ENCODE measurements at places on chromosomes 6 and 20.

- DNase-seq, result no peak
Observed at GRCh38 chr6:19502301-19502700, 334.9 kb upstream of the ID4 start.

DNA sequence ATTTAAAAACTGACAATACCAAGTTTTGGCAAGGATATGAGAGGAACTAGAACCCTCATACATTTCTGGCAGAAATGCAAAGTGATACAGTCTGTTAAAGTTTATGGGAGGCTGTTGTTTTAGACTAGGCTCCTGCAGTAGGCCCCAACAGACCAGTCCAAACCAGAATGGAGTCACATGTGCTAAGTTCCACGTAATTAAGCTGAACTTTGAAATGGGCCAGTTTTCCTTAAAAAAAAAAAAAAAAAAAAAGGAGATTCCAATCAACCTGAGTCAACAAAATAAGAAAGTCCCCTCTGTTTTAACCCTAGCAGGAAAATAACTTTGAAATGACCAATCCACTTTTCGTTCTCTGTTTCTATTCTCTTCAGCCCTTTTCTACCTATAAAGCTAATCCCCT is 26.5 kb downstream of the IL17F start:
- no peak for DNase-seq

DNA sequence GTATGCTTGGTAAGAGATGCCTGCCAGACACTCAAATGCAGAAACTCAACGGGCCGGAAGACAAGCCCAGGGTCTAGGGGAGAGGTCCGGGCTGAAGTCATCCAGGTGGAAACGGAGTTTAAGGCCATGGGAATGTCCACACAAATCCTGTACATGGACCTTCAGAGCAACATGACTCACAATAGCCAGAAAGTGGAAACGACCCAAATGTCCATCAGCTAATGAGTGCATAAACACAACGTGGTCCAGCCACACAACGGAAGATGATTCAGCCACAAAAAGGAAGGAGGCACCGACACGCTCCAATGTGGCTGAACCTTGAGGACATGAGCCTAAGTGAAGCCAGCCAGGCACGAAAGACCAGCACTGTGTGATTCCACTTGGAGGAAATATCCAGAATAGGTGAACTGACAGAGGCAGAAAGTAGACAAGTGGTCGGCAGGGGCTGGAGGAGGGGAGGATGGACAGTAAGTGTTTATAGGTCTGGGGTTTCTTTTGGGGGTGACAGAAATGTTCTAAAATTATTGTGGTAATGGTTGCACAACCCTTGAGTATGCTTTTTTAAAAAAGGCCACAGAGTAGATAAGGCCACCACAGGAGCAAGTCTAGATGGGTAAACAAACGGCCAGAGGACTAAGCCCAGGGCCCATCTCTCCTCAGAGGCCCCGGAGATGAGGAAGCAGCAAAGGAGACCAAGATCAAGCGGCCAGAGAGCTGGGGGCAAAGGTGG is 105.6 kb downstream of the PREX1 start:
- DNase-seq, result no peak

DNA sequence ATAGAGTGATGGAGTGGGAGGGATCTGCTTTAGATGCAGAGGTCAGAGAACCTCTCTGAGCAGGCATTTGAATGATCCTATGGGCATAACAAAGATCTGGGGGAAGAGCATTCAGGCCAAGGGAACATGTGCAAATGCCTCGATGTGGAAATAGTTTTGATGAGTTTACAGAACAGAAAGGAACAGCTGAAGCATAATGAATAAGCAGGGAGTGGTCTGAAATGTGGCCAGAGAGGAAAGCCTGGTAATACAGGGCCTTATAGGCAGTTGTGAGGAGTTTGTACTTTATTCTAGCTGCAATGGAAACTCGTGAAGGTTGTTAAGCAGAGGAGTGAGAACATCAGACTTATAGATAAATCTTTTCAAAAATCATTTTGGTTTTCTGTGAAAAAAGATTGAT is 33.0 kb upstream of the ME1 start:
- no peak for DNase-seq

- no peak for DNase-seq
Observed at GRCh38 chr6:138654715-138655634, 118.6 kb upstream of the CCDC28A start.

DNA sequence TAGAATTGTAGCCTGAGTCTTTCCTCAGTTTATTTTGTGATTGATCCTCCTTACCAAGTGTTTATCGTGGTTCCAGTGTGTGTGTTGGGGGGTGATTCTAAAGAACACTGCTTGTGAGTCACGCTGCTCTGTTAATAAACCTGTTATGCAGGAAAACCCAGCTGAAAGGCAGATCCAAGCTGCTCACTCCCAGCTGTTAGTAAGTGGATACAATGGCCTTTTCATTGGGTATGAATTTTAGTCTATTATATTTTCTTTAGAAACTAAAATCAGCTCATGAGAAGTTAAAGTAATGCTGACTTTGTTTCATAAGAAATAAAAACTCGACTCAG is 12.2 kb upstream of the DSTN start:
- DNase-seq, result no peak
